Placental epithelial cell (primary cell): ENCODE measurements at places on chromosomes 1 and 21. TPM values are rescaled to one million over a fixed set of nuclear protein-coding genes. Genes with fewer than 3 reads are reported as not detected.

The MAP10 gene
- 2.0 TPM in 2 replicates for total RNA-seq

The ANGPTL3 gene
- total RNA-seq = not detected in 2 replicates

The LCE1F gene
- not detected in 2 replicates for total RNA-seq

The DNALI1 gene
- 3.4 and 7.9 TPM in 2 replicates for total RNA-seq

The HES3 gene
- total RNA-seq = not detected in 2 replicates

The REN gene
- total RNA-seq = not detected in 2 replicates

The NHLH1 gene
- total RNA-seq = under 0.01 and 0.11 TPM in 2 replicates

The GPR137B gene
- total RNA-seq = 5.5 and 12.5 TPM in 2 replicates

The TMEM51 gene
- total RNA-seq = 6.0 and 6.3 TPM in 2 replicates

The NLRP3 gene
- total RNA-seq = 1.2 and 4.9 TPM in 2 replicates

The POGK gene
- 32.6 and 44.9 TPM in 2 replicates for total RNA-seq

The TRIM67 gene
- not detected in 2 replicates for total RNA-seq

The CDK18 gene
- 13.0 and 13.8 TPM in 2 replicates for total RNA-seq

The FMN2 gene
- 0.79 and 9.5 TPM in 2 replicates for total RNA-seq

The PLEKHG5 gene
- 14.2 and 22.8 TPM in 2 replicates for total RNA-seq

The INAVA gene
- total RNA-seq = 2.4 and 6.9 TPM in 2 replicates

The ERG gene
- not detected in 2 replicates for total RNA-seq

The CDC7 gene
- total RNA-seq = 5.9 and 6.9 TPM in 2 replicates

The CR2 gene
- total RNA-seq = under 0.01 TPM in 1 of 2 replicates, not detected in the other

The COL24A1 gene
- not detected in 2 replicates for total RNA-seq

The HAO2 gene
- total RNA-seq = 0.11 and 0.39 TPM in 2 replicates

The CNIH3 gene
- total RNA-seq = 0.54 and 1.2 TPM in 2 replicates

The SAMSN1 gene
- not detected in 2 replicates for total RNA-seq

The DEPDC1 gene
- 2.7 and 11.4 TPM in 2 replicates for total RNA-seq

The TAS1R1 gene
- total RNA-seq = under 0.01 TPM in 1 of 2 replicates, not detected in the other

The HPCAL4 gene
- not detected in 2 replicates for total RNA-seq

The KCNC4 gene
- 0.39 and 1.1 TPM in 2 replicates for total RNA-seq

The AMY1C gene
- total RNA-seq = not detected in 2 replicates

The C4BPA gene
- 0.11 TPM in 1 of 2 replicates, not detected in the other for total RNA-seq
